Esophagus squamous epithelium (tissue), 5 donors: ENCODE measurements at places on chromosomes 1 and 21.

GRCh38 chr1:3915551-3916121 lies 15.6 kb upstream of the C1orf174 start:
- no peak for DNase-seq

DNA sequence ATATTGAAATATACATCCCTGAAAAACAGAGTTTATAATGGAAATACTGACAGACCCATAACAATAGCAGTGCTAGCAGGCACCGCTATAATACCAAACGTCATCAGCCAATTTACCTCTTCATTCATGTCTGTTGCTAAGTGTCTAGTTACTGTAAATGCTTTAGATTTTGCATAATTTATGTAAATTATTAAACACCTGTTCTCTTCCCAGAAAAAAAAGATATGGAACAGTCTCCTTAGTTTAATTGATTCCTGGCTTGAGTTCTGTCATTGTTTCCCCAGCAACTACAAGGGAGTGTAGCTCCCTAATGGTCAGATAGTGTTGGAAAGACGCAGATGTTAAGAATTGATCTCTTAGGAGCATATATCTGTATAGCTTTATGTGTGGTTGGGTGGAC lies 817.9 kb upstream of the ADGRL2 start:
- no peak for DNase-seq

GRCh38 chr21:38206646-38207045 lies 50.1 kb upstream of the KCNJ15 start:
- DNase-seq: no peak

DNA sequence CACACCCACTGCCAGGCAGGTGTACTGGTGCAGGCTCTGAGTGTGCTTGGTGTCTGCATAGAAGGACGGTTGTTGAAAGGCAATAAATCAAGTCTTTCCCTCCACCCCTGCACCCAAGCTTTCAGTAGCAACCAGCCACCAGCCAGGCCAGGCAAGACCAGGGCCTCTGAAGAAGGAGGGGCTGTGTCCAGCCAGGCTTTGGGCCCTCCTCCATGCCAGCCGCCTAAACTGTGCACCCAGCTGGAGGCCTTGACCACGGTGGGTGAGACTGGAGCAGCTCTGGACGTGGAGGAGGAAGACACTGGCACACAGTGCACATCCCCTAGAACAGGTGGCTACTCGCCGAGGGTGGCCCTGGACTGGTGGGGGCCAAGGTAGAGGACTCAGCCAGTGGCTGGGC lies 4.9 kb downstream of the OLIG2 start:
- DNase-seq: no peak

- DNase-seq: no peak
These were observed 219.5 kb downstream of the TPR start for GRCh38 chr1:186155594-186155993.

DNA sequence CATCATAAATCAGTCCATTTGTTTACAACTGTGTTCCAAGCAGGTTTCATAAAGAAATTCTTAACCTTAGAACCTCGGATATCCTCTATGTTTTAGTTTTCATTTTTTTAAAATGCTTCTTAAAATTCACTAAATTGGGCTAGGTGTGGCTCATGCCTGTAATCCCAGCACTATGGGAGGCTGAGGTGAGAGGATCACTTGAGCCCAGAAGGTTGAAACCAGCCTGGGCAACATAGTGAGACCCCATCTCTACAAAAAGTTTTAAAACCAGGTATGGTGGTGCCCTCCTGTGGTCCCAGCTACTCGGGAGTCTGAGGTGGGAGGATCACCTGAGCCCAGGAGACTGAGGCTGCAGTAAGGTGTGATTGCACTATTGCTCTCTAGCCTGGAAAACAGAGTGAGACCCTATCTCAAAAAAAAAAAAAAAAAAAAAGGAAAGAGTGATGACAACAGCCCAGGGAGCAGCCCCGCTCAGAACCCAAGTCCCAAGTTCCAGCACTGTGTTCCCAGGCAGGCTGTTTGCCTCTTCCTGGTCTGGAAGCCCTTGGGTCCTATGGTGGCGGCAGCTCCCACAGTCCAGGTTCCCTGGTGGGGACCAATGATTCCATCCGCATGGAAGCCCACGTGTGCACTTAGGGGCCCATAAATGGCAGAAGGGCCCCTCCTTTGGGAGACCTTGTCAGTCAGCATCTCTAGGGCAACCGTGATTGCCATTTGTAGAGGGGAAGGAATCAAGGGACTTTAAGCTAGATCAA lies 24.7 kb upstream of the SPSB1 start:
- no peak for DNase-seq

- DNase-seq: no peak
These were observed 128.0 kb upstream of the IRF2BP2 start for GRCh38 chr1:234737967-234738314.

DNA sequence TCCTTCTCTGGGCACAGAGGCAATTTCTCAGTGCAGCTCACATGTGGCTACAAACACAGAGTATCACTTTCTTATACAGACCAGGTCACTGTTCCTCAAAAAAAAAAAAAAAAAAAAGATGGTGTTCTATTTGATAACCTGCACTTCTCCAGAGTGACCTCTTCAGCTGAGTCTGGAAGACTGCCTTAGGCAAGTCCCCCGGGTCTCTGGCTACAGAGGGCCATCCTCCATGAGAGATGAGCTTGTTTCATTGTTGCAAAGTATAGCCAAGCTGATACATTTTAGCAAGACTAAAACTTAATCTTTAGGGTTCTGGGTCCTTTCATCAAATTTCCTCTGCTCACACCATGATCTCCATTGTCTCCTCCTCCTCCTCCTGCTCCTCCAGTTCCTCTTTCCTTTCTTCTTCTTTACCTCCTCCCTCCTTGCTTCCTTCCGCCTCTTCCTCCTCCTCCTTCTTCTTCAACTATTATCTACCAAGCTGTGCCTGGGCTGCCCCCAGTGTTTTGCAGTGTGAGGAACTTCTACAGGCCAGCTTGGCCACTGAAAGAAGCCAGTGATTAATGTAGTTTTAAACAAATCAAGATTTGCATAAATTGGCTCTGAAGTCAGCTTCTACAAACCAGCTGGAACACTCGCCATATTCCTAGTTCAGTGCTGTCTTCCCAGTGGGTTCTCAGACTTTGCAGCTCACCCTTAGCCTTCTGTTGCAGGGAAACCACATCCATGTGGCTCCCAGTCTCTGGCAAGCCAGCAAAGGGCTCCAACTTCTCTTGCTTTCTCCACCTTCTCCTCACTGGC lies 139.4 kb downstream of the RUNX1 start:
- no peak for DNase-seq

DNA sequence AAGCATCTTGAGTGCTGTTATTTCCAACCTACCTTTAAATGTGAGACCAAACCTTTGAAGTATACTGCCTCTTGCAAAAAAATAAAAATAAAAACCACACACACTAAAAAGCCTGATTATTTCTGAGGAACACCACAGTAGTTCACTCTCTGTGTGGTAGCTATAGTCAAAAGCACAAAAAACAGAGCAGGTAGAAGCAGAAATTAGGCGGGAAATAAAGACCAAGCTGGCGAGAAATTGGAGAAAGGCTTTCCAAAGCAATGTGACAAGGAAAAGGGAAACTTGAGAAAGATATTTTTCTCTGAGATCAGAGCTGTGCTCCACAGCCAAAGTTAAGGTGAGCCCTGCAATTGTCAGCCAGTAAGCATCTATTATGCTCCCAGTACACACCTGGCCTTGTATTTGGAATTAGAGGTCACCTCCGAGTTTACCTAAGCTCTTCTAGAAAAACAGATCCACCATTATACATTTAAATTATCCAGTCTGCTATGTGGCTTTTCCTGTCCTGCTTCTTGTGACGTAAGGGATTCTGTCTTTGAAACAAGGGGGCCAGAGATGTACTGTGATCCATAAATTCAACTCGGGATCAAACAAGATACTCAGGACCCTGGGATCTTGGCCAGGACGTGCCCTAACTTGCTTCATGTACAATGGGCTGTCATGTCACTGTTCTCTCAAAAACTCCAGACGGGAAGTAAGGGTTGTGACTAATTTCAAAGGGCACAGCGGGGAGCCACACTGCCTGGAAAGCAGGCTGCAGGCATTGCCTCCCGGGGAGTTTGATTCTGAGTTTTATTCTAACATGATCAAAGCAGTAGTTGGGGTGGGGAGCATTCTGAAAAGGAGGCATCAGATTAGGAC lies 39.8 kb upstream of the RAB4A start:
- no peak for DNase-seq

- no peak for DNase-seq
These were observed 60.5 kb upstream of the PRMT6 start for GRCh38 chr1:106995970-106996369.

DNA sequence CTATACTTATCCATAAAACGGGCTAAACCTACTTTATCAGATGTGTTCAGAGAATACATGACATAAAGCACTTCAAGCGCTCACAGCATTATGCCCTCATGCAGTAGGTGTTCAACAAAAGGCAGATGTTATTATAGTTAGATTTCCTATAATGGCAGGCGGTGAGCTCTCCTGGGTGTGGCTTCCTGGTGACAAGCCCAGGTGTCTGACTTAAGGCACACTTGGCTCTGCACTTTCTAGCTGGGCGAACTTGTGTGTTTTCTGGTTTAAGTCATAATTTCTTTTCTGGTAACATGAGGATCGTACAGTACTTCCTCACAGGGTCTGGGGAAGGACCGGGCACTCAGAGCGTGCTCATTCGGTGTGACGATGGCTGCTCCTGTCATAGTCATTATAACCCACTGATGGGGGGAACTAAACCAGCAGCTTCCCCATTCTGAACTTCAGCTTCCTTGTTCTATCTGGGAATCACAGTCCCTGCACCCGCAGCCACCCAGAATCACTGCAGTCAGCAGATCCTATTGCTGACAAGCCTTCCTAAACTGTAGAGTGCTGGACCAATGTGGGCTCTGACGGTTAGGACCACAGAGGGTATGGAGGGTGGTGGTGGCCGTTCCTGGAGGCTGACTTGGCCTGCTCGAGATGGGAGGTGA lies 52.8 kb downstream of the IGSF21 start:
- no peak for DNase-seq

DNA sequence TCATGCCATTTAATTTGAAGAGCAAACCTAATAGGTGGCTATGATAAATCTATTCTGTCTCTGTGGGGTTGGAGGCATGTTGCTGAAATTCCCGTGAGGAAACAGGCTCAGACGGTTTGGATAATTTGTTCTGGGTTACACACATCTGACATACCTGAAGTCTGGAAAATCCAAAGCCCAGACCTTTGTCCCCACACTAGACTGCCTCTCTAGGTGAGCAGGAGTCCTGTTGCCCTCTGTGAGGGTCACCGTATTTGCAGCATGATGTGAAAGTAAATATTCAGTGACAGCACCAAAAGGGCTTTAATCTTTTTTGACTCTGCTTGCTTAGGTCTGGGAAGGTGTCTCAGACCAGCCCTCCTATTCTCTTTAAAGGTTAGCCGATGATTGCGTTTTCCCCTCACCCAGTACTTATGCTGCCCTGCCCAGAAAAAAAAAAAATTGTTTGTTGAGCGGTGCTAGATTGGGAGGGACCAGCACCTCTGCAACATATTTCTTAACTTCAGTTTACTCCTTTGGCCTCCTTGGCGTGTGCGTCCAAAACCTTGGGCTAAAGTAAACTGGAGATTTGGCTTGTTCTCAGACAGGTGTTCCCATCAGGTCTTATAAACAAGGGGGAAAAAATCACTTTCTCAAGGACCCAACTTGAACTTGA lies 67.0 kb downstream of the CACHD1 start:
- DNase-seq: no peak

DNA sequence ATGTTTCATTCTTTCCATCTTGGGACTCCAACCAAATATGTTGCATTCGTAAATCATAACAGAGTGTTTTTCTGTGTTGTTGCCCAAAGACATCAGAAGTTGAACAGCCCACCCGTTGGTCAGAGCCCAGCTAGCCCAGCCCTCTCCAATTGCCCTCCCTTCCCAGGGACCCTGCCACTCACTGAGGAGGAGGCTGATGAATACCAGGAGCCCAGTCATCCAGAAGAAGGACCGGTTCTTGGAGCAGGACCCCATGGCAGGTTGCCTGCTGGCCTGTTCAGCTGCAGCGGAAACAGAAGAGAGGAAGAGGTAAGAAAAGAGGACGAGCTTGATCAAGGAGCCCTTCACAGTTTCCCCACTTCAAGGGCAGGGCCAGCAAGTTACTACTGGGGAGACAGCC lies 172.2 kb upstream of the ETV3 start:
- DNase-seq: no peak

DNA sequence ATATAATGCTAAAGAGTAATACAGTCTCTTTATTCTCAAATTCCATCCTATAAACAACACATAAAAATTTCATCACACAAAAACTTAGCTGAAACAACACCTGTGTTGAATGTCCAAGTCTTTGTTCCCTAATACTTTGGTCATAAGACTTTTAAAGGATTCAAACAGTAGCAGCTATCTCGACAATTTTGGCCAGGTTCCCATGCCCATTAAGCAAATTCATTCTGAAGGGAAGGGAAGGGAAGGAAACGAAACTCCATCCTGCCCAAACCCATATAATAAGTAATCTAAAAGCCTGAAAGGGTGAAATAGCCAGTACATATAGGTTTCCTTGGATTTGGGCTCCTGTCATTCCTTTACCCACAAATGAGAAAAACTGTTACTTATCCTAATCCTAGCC lies 7.5 kb downstream of the IVNS1ABP start:
- DNase-seq: no peak

- DNase-seq: no peak
These were observed 63.4 kb upstream of the MCOLN3 start for GRCh38 chr1:85111695-85112094.

- DNase-seq: no peak
These were observed 18.8 kb upstream of the ZNF281 start for GRCh38 chr1:200428482-200429205.

GRCh38 chr1:25640646-25641328 lies 24.2 kb downstream of the MAN1C1 start:
- no peak for DNase-seq

DNA sequence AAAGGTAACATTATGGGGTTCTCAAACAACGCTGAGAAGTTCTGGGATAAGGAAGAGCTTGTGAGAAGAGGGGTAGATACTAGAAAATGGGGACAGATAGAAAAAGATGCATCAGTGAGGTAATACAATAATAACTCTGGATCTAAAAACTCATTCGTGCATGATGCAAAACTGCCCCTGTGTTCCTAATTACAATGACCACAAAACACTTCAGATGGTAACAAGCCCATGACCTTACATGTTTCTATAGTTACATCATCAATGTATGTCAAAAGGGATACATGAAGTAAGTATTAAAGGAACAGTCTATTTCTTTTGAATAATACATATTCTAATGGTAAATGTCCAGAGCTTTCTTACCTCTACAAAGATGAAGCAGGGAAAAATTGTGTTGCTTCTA lies 110.6 kb upstream of the PLPPR5 start:
- no peak for DNase-seq

DNA sequence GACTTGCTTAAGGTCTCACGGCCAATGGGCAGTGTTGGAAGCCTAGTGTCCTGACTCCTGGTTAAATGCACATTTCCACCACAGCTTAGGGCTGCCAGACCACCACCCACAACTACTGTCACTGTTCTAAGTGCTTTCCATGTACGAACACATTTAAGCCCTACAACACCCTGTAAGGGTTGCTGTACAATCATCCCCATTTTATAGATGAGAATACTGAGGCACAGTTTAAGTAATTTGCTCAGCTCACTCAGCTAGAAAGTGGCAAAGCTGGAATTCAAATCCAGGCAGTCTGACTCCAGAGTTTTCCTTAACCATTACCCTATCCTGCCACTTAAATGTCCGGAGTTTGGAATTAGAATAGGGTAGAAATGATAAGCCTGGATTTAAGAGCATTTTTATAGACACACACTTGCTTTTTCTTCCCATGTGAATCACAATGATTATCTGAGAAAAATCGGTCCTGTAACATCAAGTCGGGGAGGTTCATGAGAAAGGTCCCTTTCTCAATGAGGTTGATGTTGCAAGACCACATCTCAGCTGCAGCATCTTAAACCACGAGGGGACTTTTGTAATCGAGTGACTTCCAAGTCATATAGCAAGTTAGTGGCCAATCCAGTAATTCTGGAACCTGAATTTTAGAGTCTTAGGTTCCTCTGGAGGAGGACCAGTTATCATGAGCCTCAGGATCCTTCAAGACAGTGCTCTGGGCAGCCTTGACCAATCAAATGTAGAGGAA lies 8.6 kb downstream of the E2F2 start:
- DNase-seq: no peak
